ENCODE measurements at places on chromosomes 2 and 18. TPM values are rescaled to one million over a fixed set of nuclear protein-coding genes. Genes with fewer than 3 reads are reported as not detected.

GRCh38 chr2:65325066-65325465, 97.4 kb downstream of the ACTR2 start:
- peaks cover 13% of the 10 kb centered on the region for H3K36me3 ChIP-seq
- H3K4me1 ChIP-seq, result peaks cover 9% of the 10 kb centered on the region
- no peak overlapping the region for H3K27ac ChIP-seq
- no peaks in the 10 kb centered on the region for H3K27me3 ChIP-seq
- H3K4me3 ChIP-seq, result no peak overlapping the region

CACNB4 gene
- 3.4 TPM for total RNA-seq

DNA sequence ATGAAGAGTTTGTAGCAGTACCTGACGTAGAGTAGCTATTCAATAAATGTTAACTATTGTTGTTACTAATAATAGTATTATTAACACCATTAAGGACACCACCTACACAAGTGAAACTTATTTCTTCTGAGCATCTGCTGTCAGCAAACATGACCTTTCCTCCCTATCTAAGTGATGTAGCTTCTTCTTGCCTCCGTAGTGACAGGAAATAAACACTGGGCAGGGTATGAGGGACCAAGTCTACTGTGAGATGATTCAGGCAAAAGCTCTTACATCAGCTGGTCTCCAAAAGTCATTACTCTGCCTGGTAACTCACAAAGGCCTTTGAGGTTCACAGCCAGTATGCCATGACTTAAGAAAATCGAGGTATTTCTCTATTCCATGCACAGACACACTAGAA, 750.5 kb downstream of the CPS1 start:
- H3K4me1 ChIP-seq, result no peaks in the 10 kb centered on the region
- H3K27ac ChIP-seq, result no peak overlapping the region
- H3K4me3 ChIP-seq, result no peak overlapping the region
- peaks cover 8% of the 10 kb centered on the region for H3K27me3 ChIP-seq
- no peak for DNase-seq
- no peaks in the 10 kb centered on the region for H3K36me3 ChIP-seq

GRCh38 chr18:6399776-6400175, 14.9 kb downstream of the L3MBTL4 start:
- no peaks in the 10 kb centered on the region for H3K36me3 ChIP-seq
- H3K27me3 ChIP-seq, result peaks cover 13% of the 10 kb centered on the region
- H3K27ac ChIP-seq, result no peak overlapping the region
- no peak overlapping the region for H3K4me3 ChIP-seq
- DNase-seq, result no peak

CD8B2 gene
- not detected for total RNA-seq

- no peak overlapping the region for H3K27ac ChIP-seq
- no peaks in the 10 kb centered on the region for H3K27me3 ChIP-seq
- peaks cover 7% of the 10 kb centered on the region for H3K36me3 ChIP-seq
- no peaks in the 10 kb centered on the region for H3K4me1 ChIP-seq
These were observed 17.6 kb downstream of the NBAS start for GRCh38 chr2:15543541-15543940.

GRCh38 chr2:158745067-158745865, 49.9 kb upstream of the DAPL1 start:
- no peaks in the 10 kb centered on the region for H3K36me3 ChIP-seq
- no peak overlapping the region for H3K27ac ChIP-seq
- peaks cover 22% of the 10 kb centered on the region for H3K4me1 ChIP-seq

DNA sequence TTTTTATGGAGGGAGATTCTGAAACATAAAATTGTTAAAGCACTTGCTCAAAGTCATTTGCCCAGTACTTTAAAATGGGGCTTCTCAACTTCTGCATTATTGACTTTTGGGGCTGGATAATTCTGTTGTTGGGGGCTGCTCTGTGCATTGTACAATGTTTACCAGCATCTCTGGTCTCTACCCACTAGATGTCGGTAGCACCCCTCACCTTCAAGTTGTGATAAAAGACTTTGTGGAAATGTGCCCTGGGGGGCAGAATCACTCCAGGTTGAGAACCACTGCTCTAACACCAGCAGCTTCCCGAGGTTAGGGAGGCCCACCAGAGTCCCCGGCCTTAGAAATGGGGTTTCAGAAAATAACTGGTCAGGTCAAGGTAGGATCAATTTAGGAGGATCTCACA, 26.8 kb upstream of the CUL3 start:
- H3K4me1 ChIP-seq, result no peaks in the 10 kb centered on the region
- H3K36me3 ChIP-seq, result no peaks in the 10 kb centered on the region
- H3K4me3 ChIP-seq, result no peak overlapping the region
- H3K27me3 ChIP-seq, result peaks cover 2% of the 10 kb centered on the region

- no peaks in the 10 kb centered on the region for H3K27me3 ChIP-seq
- H3K27ac ChIP-seq, result peak overlapping the region; percentile 85
- no peak overlapping the region for H3K4me3 ChIP-seq
- peaks cover 22% of the 10 kb centered on the region for H3K36me3 ChIP-seq
- H3K4me1 ChIP-seq, result peaks cover 70% of the 10 kb centered on the region
- no peak for DNase-seq
These were observed 49.3 kb downstream of the NRP2 start for GRCh38 chr2:205731583-205731981.

LANCL1 gene
- total RNA-seq, result 65.2 TPM

- H3K27ac ChIP-seq, result no peak overlapping the region
- no peak for DNase-seq
- H3K4me3 ChIP-seq, result no peak overlapping the region
- H3K27me3 ChIP-seq, result no peaks in the 10 kb centered on the region
- H3K36me3 ChIP-seq, result no peaks in the 10 kb centered on the region
These were observed 285.6 kb upstream of the ACVR2A start for GRCh38 chr2:147559070-147559725.

MYO1B gene
- total RNA-seq, result 91.1 TPM

GRCh38 chr2:181143790-181144300, 163.4 kb downstream of the UBE2E3 start:
- H3K4me1 ChIP-seq, result peaks cover 16% of the 10 kb centered on the region
- no peak overlapping the region for H3K4me3 ChIP-seq
- H3K36me3 ChIP-seq, result no peaks in the 10 kb centered on the region
- H3K27me3 ChIP-seq, result no peaks in the 10 kb centered on the region

ECEL1 gene
- total RNA-seq, result 0.60 TPM

DNA sequence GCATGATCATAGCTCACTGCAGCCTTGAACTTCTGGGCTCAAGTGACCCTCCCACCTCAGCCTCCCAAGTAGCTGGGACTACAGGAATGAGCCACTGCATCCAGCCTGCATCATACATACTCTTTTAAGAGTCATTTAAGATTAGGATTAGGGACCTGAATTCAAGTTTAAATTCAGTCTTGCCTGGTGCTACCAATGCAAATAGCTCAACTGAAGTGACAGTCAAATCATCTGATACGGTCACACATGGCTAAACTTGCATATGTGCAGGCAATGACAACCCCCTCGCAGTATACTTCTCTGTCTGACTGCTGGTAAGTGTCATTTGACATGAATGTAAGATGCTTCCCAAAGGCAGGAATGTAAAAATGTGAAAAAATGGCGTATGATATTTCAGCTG, 31.8 kb upstream of the TMEM131 start:
- no peaks in the 10 kb centered on the region for H3K4me1 ChIP-seq
- H3K27me3 ChIP-seq, result peaks cover 53% of the 10 kb centered on the region
- H3K4me3 ChIP-seq, result no peak overlapping the region
- H3K27ac ChIP-seq, result no peak overlapping the region
- DNase-seq, result peak; percentile 10

DNA sequence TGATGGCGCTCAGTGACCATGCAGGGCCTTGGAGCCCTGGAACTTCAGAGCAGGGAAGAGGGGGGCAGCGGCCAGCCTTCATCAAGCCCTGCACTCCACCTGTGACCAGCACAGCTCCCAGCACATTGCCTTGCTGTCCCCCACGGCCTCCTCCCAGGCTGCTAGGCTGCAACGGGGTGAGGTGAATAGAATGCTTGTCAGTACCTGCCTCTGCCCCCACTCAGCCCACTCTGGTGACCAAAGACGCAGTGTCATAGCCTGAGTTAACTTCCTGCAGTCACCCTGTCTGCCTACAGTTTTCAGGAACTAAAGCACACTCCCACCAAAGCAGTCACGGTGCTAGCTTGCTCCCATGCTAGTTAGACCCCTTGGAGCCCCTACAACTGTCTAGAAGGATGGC, 72.1 kb downstream of the STPG4 start:
- no peak for DNase-seq
- peaks cover 13% of the 10 kb centered on the region for H3K4me1 ChIP-seq
- no peaks in the 10 kb centered on the region for H3K36me3 ChIP-seq
- H3K4me3 ChIP-seq, result no peak overlapping the region
- H3K27me3 ChIP-seq, result no peaks in the 10 kb centered on the region
- H3K27ac ChIP-seq, result no peak overlapping the region
